ENCODE measurements at places on chromosomes 5 and 9. TPM values are rescaled to one million over a fixed set of nuclear protein-coding genes. Genes with fewer than 3 reads are reported as not detected.

DNA sequence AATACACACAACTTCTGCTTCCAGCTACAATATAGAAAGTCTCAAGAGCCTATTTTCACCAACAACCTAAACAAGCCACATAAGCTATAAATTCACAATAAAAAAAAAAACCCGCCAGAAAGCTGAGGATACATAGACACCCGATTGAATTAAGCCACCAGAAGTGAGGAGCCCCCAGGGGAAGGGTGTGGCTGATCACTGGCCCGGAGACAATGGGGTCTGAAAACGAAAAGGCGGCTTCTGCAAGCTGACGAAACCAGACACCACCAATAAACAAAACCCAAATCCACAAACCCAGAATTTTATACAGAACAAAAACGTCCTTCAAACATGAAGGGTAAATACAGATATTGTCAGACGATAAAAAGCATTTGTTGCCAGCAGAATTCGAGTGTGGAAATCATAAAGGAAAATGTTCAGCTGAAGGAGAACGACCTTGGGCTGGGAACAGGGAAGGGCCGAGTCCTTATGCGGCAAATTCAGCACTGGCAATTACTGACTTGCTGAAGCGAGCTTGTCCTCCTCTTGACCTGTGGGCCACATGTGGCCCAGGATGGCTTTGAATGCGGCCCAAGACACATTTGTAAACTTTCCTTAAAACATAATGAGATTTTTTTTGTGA is 39.6 kb upstream of the CEP72 start:
- no peak for DNase-seq
- no peak overlapping the region for H3K4me3 ChIP-seq
- peaks cover 29% of the 10 kb centered on the region for H3K27me3 ChIP-seq
- no peaks in the 10 kb centered on the region for H3K4me1 ChIP-seq

DNA sequence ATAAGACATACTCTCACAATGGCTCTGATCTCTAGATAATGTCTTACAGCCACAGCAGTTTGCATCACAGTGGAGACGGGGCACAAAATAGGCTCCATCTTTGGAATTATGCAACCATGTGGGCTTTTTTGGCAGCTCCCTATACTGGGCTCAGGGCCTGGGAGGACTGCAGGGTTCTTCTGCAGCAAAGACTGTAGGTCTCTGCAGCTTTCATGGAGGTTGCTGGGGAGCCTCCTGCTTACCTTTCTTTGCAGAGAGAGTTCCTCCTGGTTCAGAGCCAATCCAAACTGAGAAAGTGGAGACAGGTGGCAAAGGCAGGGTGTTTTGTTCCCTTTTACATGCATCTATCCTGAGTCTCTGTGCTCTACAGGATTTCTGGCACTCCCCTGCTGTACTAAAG is 558.0 kb downstream of the TLR4 start:
- no peak overlapping the region for H3K4me3 ChIP-seq
- DNase-seq = no peak
- H3K4me1 ChIP-seq = no peaks in the 10 kb centered on the region
- no peaks in the 10 kb centered on the region for H3K27me3 ChIP-seq
- H3K36me3 ChIP-seq = no peaks in the 10 kb centered on the region

GRCh38 chr9:22922222-22922621 is 475.6 kb downstream of the DMRTA1 start:
- no peaks in the 10 kb centered on the region for H3K36me3 ChIP-seq
- no peak overlapping the region for H3K4me3 ChIP-seq
- H3K27ac ChIP-seq = no peak overlapping the region
- H3K4me1 ChIP-seq = no peaks in the 10 kb centered on the region
- no peak for DNase-seq

PDLIM7 gene
- total RNA-seq = 6.8 TPM

DNA sequence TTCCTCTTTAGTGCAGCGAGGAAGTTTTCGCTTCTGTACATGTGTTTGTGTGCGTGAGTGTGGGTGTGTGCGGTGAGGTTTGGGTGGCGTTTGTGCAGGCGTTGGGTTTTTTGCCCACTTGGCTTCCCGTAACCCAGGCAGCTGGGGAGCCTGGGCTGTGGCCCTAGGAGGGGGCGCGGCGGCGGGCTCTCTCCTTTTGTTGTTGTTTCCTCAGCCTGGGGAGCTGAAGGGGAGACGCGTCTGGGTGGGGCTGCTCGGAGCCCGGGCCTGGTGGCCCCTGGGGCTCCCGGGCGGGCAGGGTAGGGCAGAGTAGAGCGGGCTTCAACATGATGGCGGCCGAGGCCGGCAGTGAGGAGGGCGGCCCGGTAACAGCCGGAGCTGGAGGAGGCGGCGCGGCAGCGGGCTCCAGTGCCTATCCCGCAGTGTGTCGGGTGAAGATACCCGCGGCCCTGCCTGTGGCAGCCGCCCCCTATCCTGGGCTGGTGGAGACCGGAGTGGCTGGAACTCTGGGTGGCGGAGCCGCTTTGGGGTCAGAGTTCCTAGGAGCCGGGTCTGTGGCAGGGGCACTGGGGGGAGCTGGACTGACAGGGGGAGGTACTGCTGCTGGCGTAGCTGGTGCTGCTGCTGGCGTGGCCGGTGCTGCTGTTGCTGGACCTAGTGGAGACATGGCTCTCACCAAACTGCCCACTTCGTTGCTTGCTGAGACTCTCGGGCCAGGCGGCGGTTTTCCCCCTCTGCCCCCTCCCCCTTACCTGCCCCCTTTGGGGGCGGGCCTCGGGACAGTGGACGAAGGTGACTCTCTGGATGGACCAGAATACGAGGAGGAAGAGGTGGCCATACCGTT is 665 bp downstream of the RASA1 start:
- H3K27me3 ChIP-seq = no peaks in the 10 kb centered on the region
- H3K4me1 ChIP-seq = peaks cover 27% of the 10 kb centered on the region
- peak overlapping the region; percentile 98 for H3K4me3 ChIP-seq
- H3K36me3 ChIP-seq = peaks cover 3% of the 10 kb centered on the region

ARL14EPL gene
- not detected for total RNA-seq
